Stimulated activated naive CD8-positive, alpha-beta T cell treated with anti-CD3 and anti-CD28 coated beads, Interleukin-15, Interleukin-2, amounts not matched to agents 100 U/mL and 50 U/mL, for 24 hours (primary cell): ENCODE measurements at places on chromosomes 5 and 9.

- no peak for DNase-seq
These were observed 3.4 kb upstream of the NSMF start for GRCh38 chr9:137462396-137462985.

GRCh38 chr5:91925249-91925648 lies 542.1 kb upstream of the ARRDC3 start:
- no peak for DNase-seq

GRCh38 chr5:151906246-151906645 lies 18.4 kb downstream of the GLRA1 start:
- DNase-seq: no peak

DNA sequence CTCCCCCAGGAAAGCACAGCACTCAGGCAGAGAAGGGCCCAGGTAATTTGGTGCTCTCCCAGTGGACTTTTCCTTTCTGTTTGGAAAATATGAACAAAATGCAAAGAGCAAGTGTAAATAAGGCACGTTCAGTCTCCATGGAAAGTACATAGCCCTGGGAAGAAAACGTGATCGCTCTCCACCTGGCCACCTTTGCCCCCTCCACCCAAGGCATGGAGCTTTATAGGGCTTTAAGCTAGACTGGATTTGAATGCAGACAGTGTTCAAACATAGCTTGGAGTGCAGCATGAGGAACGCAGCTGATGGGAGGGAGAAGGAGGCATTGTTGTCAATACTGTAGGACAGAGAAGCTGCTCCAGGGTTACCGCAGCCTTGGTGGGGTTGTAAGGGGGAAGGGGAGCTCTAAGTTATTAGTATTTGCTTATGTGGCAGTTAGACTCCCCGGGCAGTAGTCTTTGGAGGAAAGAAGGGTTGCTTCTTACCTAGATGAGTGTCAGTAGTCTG lies 500.2 kb downstream of the SPOCK1 start:
- DNase-seq: no peak

DNA sequence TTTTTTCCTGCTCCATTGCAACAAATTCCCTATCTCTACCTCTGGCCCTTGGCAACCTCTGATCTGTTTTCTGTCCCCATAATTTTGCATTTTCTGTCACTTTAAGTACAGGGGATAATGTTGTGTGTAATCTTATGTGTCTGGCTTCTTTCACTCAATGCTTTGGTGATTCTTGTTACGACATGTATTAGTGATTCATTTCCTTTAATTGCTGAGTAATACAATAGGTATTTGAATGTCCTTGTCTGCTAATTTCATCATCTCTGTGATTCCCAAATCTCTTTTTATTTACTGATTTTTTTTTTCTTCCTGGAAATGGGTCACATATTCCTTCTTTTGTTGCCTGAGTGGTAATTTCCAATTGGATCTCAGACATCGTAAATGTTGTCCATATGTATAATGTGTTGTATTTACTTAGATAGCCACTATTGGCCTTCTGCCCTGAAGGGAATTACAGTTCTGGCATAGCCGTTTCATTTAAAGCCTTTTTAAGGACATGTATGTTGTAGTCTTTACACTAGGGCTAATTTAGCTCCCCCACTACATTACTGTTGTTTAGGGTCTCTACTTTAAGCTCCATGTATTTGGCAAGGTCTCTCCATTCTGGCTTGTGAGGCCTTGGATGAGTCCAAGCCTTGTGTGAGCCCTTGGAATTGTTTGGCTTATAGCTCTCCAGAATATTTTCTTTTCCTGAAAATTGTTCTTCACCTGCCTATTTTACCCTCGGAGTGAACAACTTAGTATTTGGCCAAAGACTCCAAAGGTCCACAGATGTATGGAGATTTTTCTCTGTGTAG lies 683.8 kb downstream of the LRRC70 start:
- DNase-seq: no peak

DNA sequence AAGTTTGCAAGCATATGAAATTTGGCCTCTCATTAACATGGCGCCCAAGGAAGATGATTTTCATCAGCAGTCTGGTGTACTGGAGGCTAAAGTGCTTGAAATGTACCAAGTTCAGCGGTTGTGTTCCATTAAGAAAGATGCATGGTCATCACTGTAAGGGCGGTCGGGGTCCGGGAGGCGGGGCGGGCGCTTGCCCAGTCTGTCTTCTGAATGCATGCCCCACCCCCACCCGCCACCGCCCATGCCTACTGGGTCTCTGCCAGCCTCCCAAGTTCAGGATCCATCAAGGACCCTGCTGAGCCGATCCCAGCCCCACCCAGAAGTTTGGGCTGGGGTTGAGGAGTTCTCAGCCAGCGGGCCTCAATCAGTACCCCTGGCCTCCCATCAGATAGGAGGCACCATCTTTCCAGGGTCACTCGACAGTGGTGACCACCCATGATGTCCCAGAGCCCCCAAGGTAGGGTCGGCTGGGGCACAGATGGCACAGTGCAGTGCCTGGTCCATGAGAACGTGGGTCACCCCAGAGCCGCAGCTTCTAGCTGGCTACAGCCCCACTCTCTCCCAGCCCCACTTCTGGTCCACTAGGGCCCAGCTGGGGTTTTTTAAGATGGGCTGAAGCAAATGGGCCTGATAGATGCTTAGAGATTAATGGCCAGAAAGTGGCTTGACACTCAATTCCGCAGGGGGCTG lies 24.4 kb upstream of the PRDM12 start:
- no peak for DNase-seq

DNA sequence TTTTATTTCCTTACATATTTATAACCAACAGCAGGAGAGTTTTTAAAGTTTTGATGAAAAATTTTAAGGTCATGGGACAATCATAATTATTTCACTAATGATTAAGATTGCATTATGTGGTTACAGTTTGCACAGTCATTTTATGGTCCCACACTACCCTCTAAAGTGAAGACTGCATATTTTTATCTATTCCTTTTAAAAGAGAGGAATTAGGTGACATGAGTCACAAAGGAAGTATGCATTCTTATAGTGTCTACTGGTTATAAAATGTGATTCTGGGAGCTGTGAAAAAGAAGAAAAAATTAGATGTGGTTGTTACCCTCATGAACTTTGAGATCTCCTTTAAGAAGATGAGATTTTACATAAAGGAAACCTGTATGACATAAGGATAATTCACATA lies 87.9 kb upstream of the GRIA1 start:
- DNase-seq: no peak

- no peak for DNase-seq
These were observed 91.6 kb upstream of the PRRC1 start for GRCh38 chr5:127425868-127426267.

GRCh38 chr9:132740526-132741309 lies 70.5 kb downstream of the GTF3C4 start:
- no peak for DNase-seq
